ENCODE measurements at places on chromosomes 4 and X. TPM values are rescaled to one million over a fixed set of nuclear protein-coding genes. Genes with fewer than 3 reads are reported as not detected.

- no peak overlapping the region for H3K4me3 ChIP-seq
- H3K36me3 ChIP-seq: no peaks in the 10 kb centered on the region
- H3K27ac ChIP-seq: no peak overlapping the region
- no peaks in the 10 kb centered on the region for H3K4me1 ChIP-seq
Observed at GRCh38 chr4:39102297-39102696, 40.3 kb downstream of the KLHL5 start.

- H3K36me3 ChIP-seq: no peaks in the 10 kb centered on the region
- H3K4me3 ChIP-seq: no peak overlapping the region
- H3K27ac ChIP-seq: no peak overlapping the region
- no peak for DNase-seq
- H3K4me1 ChIP-seq: no peaks in the 10 kb centered on the region
- H3K27me3 ChIP-seq: no peaks in the 10 kb centered on the region
Observed at GRCh38 chrX:109954955-109955354, 48.0 kb upstream of the TMEM164 start.

- no peak for DNase-seq
- no peaks in the 10 kb centered on the region for H3K4me1 ChIP-seq
- no peaks in the 10 kb centered on the region for H3K36me3 ChIP-seq
- H3K4me3 ChIP-seq: no peak overlapping the region
- no peaks in the 10 kb centered on the region for H3K27me3 ChIP-seq
Observed at GRCh38 chr4:125750399-125750798, 435.6 kb downstream of the FAT4 start.

DNA sequence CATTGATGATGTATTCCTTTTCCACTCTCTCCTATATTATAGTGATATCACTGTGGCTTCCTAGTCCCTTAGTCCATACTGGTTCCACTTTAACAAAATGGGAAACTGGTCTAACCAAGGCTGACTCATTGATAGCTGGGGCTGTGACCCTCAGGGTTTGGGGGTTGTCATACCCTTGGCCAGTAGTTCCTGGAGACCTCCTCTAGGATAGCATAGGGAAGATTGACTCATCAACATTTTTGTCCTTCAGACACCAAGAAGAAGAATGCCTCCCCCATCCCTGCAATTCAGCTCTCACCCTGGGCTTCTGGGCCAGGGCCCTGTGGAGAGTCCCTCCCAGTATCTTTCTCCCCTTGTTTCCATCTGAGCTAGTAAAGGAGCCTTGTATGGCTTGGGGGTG is 68.8 kb upstream of the PRPS1 start:
- no peaks in the 10 kb centered on the region for H3K27me3 ChIP-seq
- no peak for DNase-seq
- no peak overlapping the region for H3K4me3 ChIP-seq
- no peaks in the 10 kb centered on the region for H3K4me1 ChIP-seq

- no peak for DNase-seq
- no peaks in the 10 kb centered on the region for H3K36me3 ChIP-seq
- no peak overlapping the region for H3K4me3 ChIP-seq
- no peaks in the 10 kb centered on the region for H3K4me1 ChIP-seq
- H3K27me3 ChIP-seq: no peaks in the 10 kb centered on the region
Observed at GRCh38 chrX:150088766-150089518, 150.7 kb upstream of the EOLA2 start.

GRCh38 chrX:69991685-69992084 is 58.1 kb downstream of the AWAT2 start:
- no peak overlapping the region for H3K4me3 ChIP-seq
- H3K36me3 ChIP-seq: no peaks in the 10 kb centered on the region
- H3K27ac ChIP-seq: no peak overlapping the region
- H3K27me3 ChIP-seq: no peaks in the 10 kb centered on the region

Gene MAGEA11
- polyA plus RNA-seq: not detected

GRCh38 chr4:38132107-38132673 is 172.0 kb downstream of the PTTG2 start:
- no peaks in the 10 kb centered on the region for H3K27me3 ChIP-seq
- H3K4me3 ChIP-seq: no peak overlapping the region
- H3K4me1 ChIP-seq: peaks cover 27% of the 10 kb centered on the region
- peak overlapping the region; percentile 79 for H3K27ac ChIP-seq

GRCh38 chr4:27187786-27188185 is 327.1 kb downstream of the STIM2 start:
- H3K36me3 ChIP-seq: no peaks in the 10 kb centered on the region
- no peaks in the 10 kb centered on the region for H3K4me1 ChIP-seq
- no peak overlapping the region for H3K4me3 ChIP-seq
- H3K27ac ChIP-seq: no peak overlapping the region

Gene LPAR4
- 1.8 TPM for polyA plus RNA-seq

Gene S100G
- 28.9 TPM for polyA plus RNA-seq

- no peaks in the 10 kb centered on the region for H3K4me1 ChIP-seq
- H3K27ac ChIP-seq: no peak overlapping the region
- DNase-seq: no peak
Observed at GRCh38 chr4:80101792-80102116, 28.7 kb upstream of the ANTXR2 start.

DNA sequence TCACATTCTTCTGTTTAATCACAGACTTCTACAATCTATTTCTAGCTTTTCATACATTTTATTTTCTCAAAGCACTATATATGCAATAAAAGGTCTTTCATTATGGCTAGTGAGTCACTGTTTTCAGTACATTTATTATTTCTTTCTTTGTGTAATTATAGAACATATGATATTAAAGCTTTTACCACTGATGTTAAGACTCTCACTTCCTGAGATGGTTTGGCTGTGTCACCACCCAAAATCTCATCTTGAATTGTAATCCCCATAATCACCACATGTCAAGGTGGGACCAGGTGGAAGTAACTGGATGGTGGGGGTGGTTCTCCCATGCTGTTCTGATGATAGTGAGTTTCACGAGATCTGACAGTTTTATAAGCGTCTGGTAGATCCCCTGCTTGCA is 41.9 kb downstream of the UBA6 start:
- DNase-seq: no peak
- no peak overlapping the region for H3K27ac ChIP-seq
- no peak overlapping the region for H3K4me3 ChIP-seq
- H3K36me3 ChIP-seq: peaks cover 13% of the 10 kb centered on the region
- no peaks in the 10 kb centered on the region for H3K27me3 ChIP-seq
- H3K4me1 ChIP-seq: no peaks in the 10 kb centered on the region

GRCh38 chrX:48826135-48826875 is at the start of gene ERAS:
TSS of gene ERAS (plus strand) at chrX:48826513. CDS start at chrX:48829124, 2,611 bp downstream.
- H3K27ac ChIP-seq: no peak within 1 kb of the TSS
- H3K27me3 ChIP-seq: no peaks in the 10 kb centered on the region
- no peak within 1 kb of the TSS for H3K4me3 ChIP-seq
- no peak for DNase-seq

Gene GLRA2
- 0.15 TPM for polyA plus RNA-seq

GRCh38 chrX:123971982-123972381 is 10.5 kb downstream of the STAG2 start:
- DNase-seq: no peak
- H3K4me3 ChIP-seq: no peak overlapping the region
- no peaks in the 10 kb centered on the region for H3K36me3 ChIP-seq
- H3K27me3 ChIP-seq: no peaks in the 10 kb centered on the region
- no peak overlapping the region for H3K27ac ChIP-seq
- peaks cover 4% of the 10 kb centered on the region for H3K4me1 ChIP-seq

DNA sequence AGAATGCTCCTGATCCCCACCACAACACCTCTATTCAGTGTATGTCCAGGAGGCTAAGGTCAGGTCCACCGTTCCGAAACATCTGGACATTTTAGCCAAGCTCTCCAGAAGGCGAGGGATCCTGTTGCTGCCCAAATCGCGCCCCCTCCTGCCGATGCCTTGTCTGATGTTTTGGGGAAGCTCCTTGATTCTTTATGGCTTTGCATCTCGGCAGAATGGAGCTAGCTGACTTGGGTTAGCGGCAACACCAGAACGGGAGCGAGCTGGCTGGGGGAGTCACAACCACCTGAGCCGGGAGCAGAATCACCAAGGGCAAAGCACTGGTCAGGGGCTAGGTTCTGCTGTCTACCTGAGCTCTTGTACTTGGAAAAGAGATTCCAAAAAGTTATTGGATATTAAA is 6.6 kb upstream of the POU3F4 start:
- no peaks in the 10 kb centered on the region for H3K36me3 ChIP-seq
- H3K27ac ChIP-seq: no peak overlapping the region
- no peaks in the 10 kb centered on the region for H3K4me1 ChIP-seq
- no peak overlapping the region for H3K4me3 ChIP-seq
- DNase-seq: no peak

DNA sequence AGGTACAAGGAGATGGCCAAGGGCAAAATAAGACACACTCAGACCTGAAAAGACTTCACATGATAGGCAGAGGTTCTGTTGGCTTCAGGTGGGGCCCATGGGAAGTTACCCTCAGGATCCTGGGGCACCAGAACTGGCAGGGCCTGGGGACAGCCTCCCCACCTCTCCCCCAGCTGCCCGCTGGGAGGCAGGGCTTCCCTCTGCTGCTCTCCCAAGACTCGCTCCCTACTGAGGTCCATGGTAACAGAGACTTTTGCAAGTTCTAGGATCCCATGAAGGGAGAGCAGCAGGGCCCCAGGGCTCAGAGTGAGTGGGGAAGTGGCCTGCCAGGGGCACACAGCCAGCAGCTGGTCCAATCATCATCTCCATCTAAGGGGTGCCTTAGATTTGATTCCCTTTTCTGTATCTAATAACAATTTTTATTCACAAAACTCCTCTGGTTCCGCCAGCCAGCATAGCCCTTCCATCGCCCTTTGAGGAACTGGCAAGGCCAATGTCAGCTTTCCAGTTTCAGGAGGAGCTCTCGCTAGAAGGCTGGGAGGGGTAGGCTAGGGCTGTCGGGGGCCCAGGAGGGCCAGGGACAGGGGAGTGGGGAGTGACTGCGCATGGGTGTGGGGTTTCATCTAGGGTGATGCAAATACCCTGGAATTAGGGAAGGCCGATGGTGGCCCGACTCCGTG is 78.2 kb downstream of the SLC2A9 start:
- H3K27me3 ChIP-seq: no peaks in the 10 kb centered on the region
- peaks cover 9% of the 10 kb centered on the region for H3K4me1 ChIP-seq
- H3K36me3 ChIP-seq: peaks cover 28% of the 10 kb centered on the region
- no peak overlapping the region for H3K27ac ChIP-seq
- no peak for DNase-seq
- H3K4me3 ChIP-seq: no peak overlapping the region

- H3K27me3 ChIP-seq: no peaks in the 10 kb centered on the region
- peak; percentile 76 for DNase-seq
- peaks cover 21% of the 10 kb centered on the region for H3K4me1 ChIP-seq
- H3K27ac ChIP-seq: peak overlapping the region; percentile 46
Observed at GRCh38 chr4:184645904-184646610, 3.2 kb downstream of the CASP3 start.

Gene TCEAL7
- not detected for polyA plus RNA-seq

GRCh38 chr4:38377195-38377594 is 286.8 kb upstream of the KLF3 start:
- H3K36me3 ChIP-seq: no peaks in the 10 kb centered on the region
- H3K4me1 ChIP-seq: no peaks in the 10 kb centered on the region
- no peaks in the 10 kb centered on the region for H3K27me3 ChIP-seq
- no peak overlapping the region for H3K27ac ChIP-seq

GRCh38 chr4:101670370-101670769 is 120.2 kb upstream of the BANK1 start:
- no peaks in the 10 kb centered on the region for H3K36me3 ChIP-seq
- H3K27me3 ChIP-seq: no peaks in the 10 kb centered on the region
- no peak overlapping the region for H3K4me3 ChIP-seq
- no peak overlapping the region for H3K27ac ChIP-seq

All from small intestine (tissue), 16 donors.